Uterine smooth muscle cell (primary cell): ENCODE measurements at places on chromosomes 7 and 10. TPM values are rescaled to one million over a fixed set of nuclear protein-coding genes. Genes with fewer than 3 reads are reported as not detected.

EEPD1 gene
- total RNA-seq = 8.2 and 10.1 TPM in 2 replicates

OR6V1 gene
- total RNA-seq = not detected in 2 replicates

MTG1 gene
- 37.6 and 38.5 TPM in 2 replicates for total RNA-seq

ZNF679 gene
- total RNA-seq = not detected in 2 replicates

OR9A4 gene
- total RNA-seq = not detected in 2 replicates

MUC12 gene
- total RNA-seq = 0.37 and 0.44 TPM in 2 replicates

MRM2 gene
- 14.6 and 26.1 TPM in 2 replicates for total RNA-seq

PIK3CG gene
- not detected in 2 replicates for total RNA-seq

WDR11 gene
- total RNA-seq = 75.4 and 87.9 TPM in 2 replicates

TRPV5 gene
- not detected in 2 replicates for total RNA-seq

PIK3AP1 gene
- total RNA-seq = under 0.01 and 0.12 TPM in 2 replicates

SNCG gene
- 7.2 and 7.5 TPM in 2 replicates for total RNA-seq

CALHM1 gene
- not detected in 2 replicates for total RNA-seq

TRIP6 gene
- total RNA-seq = 77.8 and 79.7 TPM in 2 replicates

SLC26A5 gene
- not detected in 2 replicates for total RNA-seq

GPR26 gene
- total RNA-seq = not detected in 2 replicates

PODXL gene
- 3.2 and 8.6 TPM in 2 replicates for total RNA-seq

DOCK1 gene
- 72.8 and 85.2 TPM in 2 replicates for total RNA-seq

C10orf62 gene
- 0.11 and 0.37 TPM in 2 replicates for total RNA-seq

TRIM74 gene
- total RNA-seq = not detected in 2 replicates

SPDYE16 gene
- total RNA-seq = 0.12 TPM in 1 of 2 replicates, not detected in the other

CRYGN gene
- 0.25 TPM in 1 of 2 replicates, not detected in the other for total RNA-seq

DLD gene
- 74.4 and 109 TPM in 2 replicates for total RNA-seq

UCN3 gene
- total RNA-seq = not detected in 2 replicates

PKD2L1 gene
- under 0.01 TPM in 1 of 2 replicates, not detected in the other for total RNA-seq

NUTM2E gene
- not detected in 2 replicates for total RNA-seq

LIPM gene
- not detected in 2 replicates for total RNA-seq

C7orf57 gene
- 0.11 TPM in 1 of 2 replicates, not detected in the other for total RNA-seq

CTAGE4 gene
- 1.7 TPM in 1 of 2 replicates, not detected in the other for total RNA-seq

GPR15LG gene
- not detected in 2 replicates for total RNA-seq

NKX1-2 gene
- total RNA-seq = not detected in 2 replicates

SLC13A1 gene
- not detected in 2 replicates for total RNA-seq

HIPK2 gene
- 3.9 and 7.9 TPM in 2 replicates for total RNA-seq

FGF8 gene
- not detected in 2 replicates for total RNA-seq

R3HCC1L gene
- 16.0 and 16.9 TPM in 2 replicates for total RNA-seq

C10orf67 gene
- total RNA-seq = 0.11 and 0.12 TPM in 2 replicates

NRP1 gene
- total RNA-seq = 429 and 516 TPM in 2 replicates

MICALL2 gene
- 15.0 and 16.7 TPM in 2 replicates for total RNA-seq

MEOX2 gene
- under 0.01 TPM in 2 replicates for total RNA-seq

TMEM176B gene
- 0.12 TPM in 1 of 2 replicates, not detected in the other for total RNA-seq

SVOPL gene
- total RNA-seq = not detected in 2 replicates

CYP2C19 gene
- total RNA-seq = not detected in 2 replicates

RADIL gene
- total RNA-seq = 0.50 and 1.1 TPM in 2 replicates

IGF2BP3 gene
- total RNA-seq = 3.1 and 3.5 TPM in 2 replicates

GBX1 gene
- total RNA-seq = not detected in 2 replicates

HTR5A gene
- under 0.01 TPM in 1 of 2 replicates, not detected in the other for total RNA-seq
